ENCODE measurements at places on chromosomes 13 and 19.

DNA sequence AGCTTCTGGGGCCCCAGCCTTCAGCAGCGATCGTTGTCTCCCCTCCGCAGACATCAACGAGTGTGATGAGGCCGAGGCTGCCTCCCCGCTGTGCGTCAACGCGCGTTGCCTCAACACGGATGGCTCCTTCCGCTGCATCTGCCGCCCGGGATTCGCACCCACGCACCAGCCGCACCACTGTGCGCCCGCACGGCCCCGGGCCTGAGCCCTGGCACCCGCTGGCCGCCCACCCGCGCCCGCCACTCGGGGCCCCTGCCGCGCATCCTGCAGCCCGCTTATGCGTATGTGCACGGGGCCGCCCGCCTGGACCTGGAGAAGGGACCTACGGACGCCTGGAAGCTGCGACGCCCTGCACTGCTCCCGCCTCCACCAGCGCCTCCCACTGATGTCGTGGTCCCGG, 28.2 kb downstream of the LTBP4 start:
- no peak for DNase-seq

DNA sequence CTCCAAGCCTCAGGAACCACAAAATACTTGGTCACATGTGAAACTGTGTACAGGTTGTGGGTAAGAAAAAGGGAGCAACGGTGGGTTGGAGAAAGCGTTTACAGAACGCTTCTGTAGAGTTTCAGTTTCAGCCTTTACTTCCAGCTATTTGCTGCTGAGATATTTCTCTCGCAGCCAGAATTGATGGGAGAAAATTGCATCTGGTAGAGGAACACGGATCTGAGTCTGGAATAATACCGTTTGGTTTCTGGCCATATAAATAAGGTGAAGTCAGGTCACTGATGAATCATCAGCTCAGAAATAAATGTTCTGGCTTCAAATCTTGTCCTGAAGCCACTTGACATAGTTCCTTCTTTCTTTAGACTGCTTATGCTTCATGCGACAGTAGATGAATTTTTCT, 20.3 kb upstream of the RFC3 start:
- no peak for DNase-seq

GRCh38 chr13:20272588-20273171, 40.6 kb upstream of the GJB6 start:
- no peak for DNase-seq

DNA sequence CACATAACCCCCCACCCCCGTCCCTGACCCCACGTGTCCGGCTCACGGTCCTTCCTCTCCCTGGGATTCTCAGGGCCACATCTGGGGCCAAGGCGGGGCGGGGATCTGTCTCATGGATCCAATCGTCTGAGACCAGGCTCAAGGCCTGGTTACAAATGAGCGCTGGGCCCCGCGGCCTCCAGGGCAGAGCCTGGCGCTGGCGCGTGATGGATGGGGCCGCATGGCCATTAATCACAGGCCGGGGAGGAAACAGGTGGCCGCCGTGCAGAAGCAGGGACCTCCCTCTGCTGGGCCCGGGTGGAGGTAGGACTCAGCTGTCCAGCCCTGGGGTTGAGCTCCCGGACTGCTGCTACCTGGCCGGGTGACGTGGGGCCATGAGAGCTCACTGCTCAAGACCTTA, 5.8 kb upstream of the TLE5 start:
- DNase-seq = no peak

DNA sequence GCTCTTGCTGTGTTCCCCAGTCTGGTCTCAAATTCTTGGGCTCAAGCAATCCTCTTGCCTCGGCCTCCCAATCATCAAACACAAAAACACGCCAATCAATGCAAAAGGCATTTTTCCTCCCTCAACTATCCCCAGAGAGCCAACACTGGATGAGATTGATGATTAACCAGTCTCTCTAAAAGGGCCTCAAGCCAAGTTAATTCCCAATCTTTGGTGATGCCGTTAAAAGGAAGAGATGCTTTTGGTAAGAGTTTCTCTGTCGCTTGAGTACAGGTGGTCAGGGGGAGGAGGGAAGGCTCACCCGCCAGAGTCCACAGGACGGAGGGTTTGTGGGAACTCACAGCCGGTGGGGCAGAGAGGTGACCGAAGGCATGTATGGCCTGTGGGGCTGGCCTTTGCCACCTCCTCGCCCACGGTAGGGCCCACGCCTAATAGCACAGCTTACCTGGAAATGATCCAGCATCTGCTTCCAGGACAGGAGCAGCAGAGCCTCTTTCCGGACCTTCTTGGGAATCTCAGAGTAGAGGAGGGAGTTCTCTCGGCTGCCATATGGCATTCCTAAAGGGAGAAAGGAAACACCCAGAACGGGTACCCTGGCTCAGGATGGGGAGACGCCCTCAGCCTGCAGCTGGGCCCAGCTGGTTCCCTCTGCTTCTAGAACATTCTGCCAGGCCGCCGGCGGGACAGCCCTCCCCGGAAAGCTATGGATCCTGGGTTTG, 18.1 kb downstream of the DPP9 start:
- DNase-seq = peak; percentile 22

DNA sequence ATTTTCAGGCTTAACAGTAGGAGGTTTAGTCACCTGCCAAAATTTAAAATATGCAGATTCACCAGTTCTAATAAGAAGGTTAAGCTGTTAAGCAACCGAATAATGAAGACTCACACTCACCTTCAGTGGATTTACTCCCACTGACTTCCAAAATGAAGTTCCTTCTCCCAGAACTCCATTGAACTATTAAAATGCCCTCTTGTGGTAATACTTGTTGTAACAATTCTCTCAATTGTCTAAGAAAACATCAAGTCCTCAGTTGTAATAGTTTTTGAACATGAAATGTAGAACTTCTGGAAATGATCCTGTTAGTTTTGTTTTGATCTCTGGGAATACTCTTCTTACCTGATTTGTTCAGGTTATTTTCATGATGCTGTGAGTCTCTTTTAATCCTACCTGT, 522.0 kb upstream of the ATXN8OS start:
- DNase-seq = no peak
